CD8-positive, alpha-beta T cell (primary cell): ENCODE measurements at places on chromosomes 5 and 9.

DNA sequence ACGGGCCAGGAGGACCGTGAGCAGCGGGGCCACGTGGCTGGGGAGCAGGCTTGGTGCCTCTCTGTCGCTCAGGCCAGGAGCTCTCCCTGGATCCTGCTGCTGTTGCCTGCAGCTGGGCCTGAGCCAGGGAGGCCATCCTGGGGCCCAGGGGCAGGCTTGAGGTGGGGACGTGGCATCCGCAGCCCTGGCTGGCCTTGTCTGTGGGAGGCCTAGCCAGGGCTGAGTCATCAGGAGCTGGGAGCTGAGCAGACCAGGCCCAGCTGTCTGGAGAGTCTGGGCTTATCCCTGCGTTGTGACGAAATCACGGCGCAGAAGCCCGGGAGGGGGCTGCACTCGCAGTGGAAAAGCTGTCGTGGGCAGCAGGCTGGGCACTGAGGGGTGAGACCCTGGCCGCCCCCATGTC is 138.8 kb upstream of the COL5A1 start:
- DNase-seq: no peak

DNA sequence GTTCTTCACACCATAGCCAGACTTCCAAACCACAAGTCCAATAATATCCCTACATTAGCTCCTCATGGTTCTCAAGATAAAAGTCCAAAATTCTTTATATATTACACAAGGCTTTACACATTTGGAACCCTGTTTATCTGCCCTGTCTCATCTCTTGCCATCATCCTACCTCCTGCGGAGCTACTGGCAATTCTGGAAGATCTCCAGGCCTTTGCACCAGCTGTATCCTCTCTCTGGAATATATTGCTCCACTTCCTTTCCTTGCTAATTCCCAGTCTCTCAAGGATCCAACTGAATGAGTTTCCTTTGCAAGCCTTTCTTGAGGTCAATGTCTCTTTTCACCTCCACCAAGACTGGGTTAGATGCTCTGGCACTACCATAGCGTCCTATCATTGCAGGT is 41.3 kb upstream of the MIER3 start:
- no peak for DNase-seq

GRCh38 chr9:121059998-121060636 is 10.0 kb upstream of the C5 start:
- DNase-seq: no peak

GRCh38 chr5:145936401-145937131 is at the start of gene SH3RF2:
SH3RF2 (plus strand) TSS chr5:145936578; CDS start chr5:145937929, 1,351 bp downstream.
- DNase-seq: no peak

GRCh38 chr9:125238127-125238914 is 2.8 kb downstream of the HSPA5 start:
- no peak for DNase-seq

DNA sequence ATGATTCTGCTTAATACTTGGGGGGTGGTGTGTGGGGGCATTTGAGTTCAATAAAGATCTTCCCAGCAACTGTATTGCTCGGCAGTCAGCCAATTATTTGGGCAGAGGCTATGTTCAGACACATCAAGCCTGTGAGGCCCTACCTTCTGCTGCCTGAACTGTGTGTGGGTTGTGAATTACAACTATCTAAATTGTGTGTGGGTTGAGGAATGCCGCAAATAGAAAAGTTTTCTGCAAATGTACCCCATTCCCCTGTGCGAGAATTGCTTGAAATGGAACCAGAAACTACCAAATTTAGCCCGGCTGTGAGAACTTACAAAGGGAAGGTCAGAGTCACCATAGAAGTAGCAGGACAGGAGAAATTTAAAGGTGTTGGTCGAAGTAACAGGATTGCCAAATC is 360.0 kb upstream of the PIK3R1 start:
- no peak for DNase-seq

DNA sequence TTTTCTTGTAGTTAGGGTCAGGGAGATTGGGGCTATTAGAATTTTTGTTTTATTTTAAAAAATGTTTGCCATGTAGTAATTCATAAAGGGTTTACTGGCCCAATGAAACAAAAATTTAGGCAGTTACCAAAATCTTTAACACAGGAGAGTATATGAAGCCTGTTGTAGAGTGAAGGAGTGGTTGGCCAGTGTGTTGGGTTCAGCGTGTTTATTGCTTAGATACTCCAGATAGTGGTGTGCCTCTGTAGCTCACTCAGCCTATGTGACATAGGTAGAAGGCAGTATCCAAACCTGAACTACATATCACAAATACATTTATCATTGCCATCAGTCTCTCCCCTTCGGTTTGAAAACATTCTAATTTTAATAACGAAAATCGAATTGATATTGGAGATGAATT is 1.2 kb downstream of the TEK start:
- no peak for DNase-seq

DNA sequence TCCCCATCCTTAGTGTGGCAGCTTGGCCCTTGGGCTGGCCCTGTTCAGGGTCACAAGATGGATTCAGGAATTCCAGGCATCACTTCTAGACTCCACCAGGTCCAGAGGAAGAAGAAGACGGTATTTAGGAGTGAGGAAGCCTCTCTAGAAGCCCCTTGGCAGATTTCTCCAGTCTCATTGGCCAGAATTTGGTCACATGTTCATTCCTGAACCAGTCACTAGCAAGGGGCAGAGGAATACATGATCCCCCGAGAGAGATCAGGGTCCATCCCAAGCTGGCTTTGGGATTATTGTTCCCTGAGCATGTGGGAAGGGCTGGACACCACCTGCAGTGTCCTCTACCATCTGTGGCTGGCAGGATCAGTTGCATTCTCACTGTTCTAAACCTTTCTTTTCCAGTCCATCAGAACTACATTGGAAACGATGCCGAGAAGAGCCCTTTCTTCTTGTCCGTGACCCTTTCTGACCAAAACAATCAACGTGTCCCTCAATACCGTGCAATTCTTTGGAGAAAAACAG is 48.5 kb downstream of the GARNL3 start:
- no peak for DNase-seq

- no peak for DNase-seq
Measured at GRCh38 chr9:15977438-15977837, 424.6 kb downstream of the CCDC171 start.

DNA sequence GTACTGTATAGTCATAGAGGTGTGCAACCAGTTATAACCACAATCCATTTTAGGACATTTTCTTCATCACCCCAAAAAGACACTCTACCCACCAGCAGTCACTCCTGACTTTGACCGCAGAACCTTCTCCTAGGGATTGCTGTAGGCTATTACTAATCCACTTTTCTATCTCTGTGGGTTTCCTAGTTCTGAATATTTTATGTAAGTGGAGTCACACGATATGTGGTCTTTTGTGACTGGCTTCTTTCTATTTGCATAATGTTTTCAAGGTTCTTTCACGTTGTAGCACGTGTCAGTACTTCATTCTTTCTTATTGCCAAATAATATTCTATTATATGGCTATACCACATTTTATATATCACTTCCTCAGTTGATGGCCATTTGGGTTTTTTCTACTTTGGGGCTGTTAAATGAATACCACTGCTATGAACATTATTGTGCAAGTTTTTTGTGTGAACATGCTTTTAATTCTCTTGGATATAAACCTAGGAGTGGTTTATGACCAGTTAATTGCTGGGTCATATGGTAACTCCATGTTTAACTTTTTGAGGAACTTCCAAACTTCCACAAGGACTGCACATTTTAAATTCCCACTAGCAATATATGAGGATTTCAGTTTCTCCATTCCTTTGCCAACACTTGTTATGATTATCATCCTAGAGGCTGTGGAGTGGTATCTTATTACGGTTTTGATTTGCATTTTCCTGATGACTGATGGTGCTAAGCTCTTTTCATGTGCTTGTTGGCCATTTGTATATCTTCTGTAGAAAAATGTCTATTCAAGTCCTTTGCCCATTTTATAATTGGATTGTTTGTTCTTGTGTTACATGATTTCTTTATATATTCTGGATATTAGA is 37.8 kb downstream of the MRRF start:
- no peak for DNase-seq

GRCh38 chr5:102554082-102554481 is 55.3 kb upstream of the SLCO6A1 start:
- DNase-seq: no peak

DNA sequence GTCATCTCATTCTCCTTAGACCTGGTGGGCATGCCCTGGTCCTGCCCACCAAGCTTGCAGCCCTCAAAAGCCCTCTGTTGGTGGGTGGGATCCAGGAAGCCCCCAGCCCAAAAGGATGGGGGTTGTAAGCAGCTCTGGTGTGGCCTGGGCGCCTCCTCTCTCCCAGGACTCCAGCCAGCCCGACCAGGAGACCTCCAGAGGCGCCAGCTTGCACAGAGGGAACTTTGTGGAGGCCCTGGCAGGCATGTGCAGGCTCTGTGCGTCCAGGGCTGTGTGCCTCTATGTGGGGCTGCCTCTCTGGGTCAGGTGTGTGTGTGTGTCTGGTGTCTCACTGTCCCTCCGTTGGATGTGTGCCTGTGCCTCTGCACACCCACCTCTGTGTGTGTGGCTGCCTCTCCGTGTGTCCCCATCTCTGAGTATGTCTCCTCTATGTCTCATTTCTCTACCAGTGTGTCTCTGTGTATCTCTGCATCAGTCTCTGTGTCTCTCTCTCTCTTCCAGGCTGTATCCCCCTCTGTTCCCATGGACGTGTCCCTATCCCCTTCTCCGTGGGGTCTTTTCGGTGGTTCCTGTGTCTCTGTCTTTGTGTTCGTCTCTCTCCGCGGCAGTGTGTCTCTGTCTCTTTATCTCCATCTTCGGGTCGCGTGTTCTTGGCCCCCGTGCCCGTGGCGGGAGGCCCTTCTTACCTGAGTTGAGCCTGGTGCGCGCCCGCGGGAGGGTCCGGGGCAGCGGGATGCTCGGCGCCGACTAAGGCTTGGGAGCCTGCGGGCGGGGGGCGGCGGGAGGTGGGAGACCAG is 501 bp downstream of the ENHO start:
- DNase-seq: no peak

GRCh38 chr5:106454651-106455415 is 1215.9 kb downstream of the EFNA5 start:
- DNase-seq: no peak
